Astrocyte of the hippocampus (primary cell): ENCODE measurements at places on chromosomes 4 and X.

DNA sequence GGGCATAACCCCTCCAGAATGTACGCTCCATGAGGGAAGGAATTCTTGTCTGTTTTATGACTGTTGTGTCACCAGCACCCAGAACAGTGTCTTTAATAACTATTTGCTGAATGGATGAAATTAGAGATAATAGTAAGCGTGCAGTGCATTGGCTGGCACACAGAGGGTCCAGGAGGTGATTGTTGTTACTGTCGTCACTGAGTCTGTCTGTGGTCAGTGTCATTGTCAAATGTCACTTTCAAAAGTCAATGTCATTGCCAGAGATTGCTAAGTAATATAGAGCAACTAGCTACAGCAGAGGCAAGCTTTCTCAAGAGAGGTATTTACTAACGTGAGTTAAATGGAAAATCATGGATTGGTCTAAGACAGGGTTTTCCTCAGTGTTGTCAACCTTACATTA is 70.7 kb downstream of the ARHGEF38 start:
- no peak for DNase-seq

DNA sequence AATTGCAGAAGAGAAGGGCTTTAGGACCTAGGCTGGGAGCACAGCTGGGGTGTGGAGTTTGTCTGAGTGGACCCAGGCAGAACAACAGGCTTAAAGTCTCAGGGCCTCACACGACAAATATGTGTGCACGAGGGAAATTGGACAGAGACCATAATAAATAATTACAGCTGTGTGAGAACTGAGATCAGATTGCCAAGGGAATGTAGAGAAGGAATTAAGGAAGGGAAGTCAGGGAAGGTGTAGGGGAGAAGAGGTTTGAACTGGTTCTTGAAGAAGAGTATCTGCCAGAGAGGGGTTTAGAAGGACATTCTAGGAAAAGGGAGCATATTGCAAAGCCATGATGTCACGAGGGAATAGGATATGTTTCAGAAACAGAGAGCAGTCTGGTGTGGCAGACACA is 120.7 kb upstream of the TSPAN5 start:
- no peak for DNase-seq

DNA sequence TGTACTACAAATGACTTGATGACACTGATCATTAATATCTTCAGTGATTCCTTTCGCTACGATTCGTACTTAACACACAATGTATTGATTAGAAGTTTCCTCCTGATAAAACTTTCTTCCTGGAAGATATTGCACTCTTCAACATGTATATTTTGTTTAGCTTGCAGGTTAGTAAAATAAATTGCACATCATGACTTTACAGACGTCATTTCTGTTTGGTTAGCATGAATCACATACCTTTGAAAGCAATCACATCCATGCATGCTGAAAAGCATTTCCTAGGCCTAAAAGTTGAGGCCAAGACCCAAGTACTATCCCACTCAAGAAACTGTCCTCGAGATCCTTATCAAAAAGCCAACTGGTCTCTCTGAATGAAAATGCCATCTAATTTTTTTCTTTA is 1841.0 kb upstream of the PCDH7 start:
- no peak for DNase-seq

- no peak for DNase-seq
Observed at GRCh38 chrX:110081320-110081719, 78.4 kb downstream of the TMEM164 start.

DNA sequence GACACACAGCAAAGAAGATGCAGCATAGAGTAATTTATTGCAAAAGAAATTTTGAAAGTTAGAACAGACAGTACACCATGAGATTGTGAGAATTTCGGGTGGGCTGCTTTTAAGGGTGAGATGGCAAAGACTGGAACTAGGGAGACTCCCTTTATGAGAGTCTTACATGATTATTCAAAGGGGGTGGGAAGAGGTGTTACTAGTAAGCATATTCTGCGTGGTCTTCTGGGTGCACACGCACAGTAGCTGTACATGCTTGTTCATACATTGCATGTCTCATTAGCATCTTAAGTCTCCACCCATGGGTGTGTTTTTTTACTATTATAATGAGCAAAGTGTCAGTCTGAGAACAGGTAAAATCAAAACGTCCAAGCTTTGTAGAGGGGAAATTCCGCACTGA is 49.4 kb upstream of the USP38 start:
- no peak for DNase-seq

GRCh38 chrX:37959212-37960021 is 46.9 kb upstream of the SYTL5 start:
- no peak for DNase-seq

GRCh38 chr4:150543042-150543441 is 38.9 kb upstream of the MAB21L2 start:
- DNase-seq: no peak
